MCF 10A (cell line): ENCODE measurements at places on chromosomes 5 and 9.

- no peak for DNase-seq
Observed at GRCh38 chr9:106478727-106479126, 384.2 kb upstream of the ZNF462 start.

- DNase-seq = no peak
Observed at GRCh38 chr5:140084541-140084940, 29.4 kb upstream of the PURA start.

DNA sequence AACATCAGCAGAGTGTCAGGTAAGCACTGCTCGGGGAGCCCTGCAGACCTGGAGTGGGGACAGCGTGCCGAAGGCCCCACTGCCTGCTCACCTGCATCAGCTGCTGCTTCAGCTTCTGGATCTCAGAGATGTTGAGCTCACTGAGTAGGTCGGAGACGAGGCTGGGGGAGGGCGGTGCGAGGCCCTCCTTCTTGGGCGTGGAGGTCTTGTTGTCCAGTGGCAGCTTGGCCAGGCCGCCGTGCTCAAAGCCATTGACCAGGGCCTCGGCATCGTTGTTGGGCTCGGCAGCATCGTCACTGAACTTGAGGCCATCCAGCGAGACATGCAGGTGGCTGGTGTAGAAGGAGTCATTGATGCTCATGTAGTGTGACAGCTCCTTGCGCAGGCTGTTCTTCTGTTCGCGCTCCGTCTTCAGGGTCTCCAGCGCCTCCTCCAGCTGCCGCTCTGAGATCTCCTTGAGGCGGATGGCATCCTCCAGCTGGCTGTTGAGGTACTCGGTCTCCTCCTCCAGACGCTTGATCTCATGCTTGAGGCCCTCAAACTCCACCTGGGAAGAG is 44.3 kb downstream of the BICD2 start:
- DNase-seq = no peak

GRCh38 chr5:166625210-166625865 is 1666.1 kb upstream of the WWC1 start:
- DNase-seq = no peak

DNA sequence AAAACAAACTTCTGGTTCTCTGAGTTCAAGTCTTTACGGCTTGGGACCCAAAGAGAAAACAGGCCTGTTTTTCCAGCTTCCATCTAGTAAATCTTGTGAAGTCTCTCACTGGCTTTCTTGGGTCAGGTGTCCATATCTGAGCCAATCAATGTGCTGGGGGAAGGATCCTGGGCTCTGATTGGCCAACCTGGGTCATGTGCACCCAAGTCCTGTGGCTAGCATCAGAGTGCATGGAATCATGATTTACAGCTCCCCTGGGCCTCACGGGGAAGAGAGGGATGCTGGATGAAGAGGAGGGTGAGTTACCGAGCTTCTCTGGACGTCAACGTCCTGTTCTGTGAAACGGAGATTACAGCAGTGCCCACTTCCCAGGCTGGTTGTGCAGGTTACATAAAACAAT is 19.4 kb downstream of the CXCL14 start:
- peak; percentile 24 for DNase-seq

- no peak for DNase-seq
Observed at GRCh38 chr9:94743035-94743954, 16.8 kb downstream of the AOPEP start.

- no peak for DNase-seq
Observed at GRCh38 chr9:131951905-131952304, 127.8 kb downstream of the MED27 start.

GRCh38 chr5:162323466-162323865 is 255.9 kb downstream of the GABRG2 start:
- DNase-seq = peak; percentile 83

GRCh38 chr5:3056866-3057265 is 305.4 kb upstream of the IRX2 start:
- no peak for DNase-seq

- peak; percentile 85 for DNase-seq
Observed at GRCh38 chr5:3740546-3741373, 145.1 kb downstream of the IRX1 start.

- no peak for DNase-seq
Observed at GRCh38 chr9:134707731-134708671, 66.4 kb downstream of the COL5A1 start.

- DNase-seq = no peak
Observed at GRCh38 chr9:18314316-18314715, 159.6 kb upstream of the ADAMTSL1 start.

DNA sequence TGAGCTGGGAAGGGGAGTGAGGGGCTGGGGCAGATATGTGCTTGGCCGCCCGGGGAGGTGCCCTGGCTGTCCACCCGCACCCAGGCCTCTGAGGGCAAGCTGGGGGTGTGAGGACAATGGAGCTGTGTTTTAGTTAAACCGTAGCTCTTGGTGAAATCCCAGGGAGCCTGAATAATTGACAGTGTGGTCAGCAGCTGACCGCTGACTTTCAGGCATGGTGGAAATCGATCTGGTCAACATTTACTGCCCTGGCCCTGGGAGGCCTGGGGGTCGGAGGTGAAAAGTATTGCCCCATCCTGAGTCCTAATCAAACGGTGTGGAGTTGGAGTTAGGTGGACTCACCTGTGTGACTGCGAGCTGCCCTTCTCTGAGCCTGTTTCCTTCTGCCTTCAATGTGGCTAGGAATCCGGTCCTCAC is 31.2 kb upstream of the CRB2 start:
- DNase-seq = no peak
